ENCODE measurements at places on chromosomes 13 and 19.

DNA sequence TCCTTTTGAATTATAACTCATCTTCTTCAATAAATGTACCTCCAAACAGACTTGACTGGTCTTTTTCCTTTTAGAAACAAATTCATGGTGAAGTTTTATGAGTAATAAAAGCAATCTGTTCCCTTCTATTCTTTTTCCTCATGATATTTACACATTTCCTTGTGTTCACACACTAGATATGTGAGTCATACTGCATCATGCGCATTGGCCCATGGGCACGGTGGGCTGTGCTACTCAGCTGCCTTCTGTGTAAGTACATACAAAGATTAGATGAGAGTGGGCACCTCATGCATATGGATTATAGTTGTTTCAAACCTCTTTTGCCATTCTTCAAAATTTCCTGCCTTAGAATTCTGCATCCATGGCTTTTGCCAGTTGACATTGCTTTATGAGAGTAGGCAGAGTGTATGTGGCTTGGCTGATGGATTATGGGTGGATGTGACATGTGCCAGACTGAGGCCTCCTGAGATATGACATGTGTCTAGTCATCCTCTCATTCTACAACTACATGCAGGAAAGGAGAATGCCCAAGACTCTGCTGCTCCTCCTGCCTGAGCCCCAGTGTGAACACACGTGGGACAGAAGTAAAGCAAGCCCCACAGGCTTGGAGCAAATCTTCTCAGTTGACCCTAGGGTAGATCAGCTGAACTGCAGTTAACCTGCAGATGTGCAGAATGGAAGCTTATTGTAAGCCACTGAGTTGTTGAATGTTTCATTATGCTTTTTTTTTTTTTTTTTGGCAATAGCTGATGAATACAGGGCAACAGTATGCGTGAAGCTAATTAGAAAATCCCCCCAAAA lies 109.9 kb downstream of the RBM26 start:
- no peaks in the 10 kb centered on the region for H3K36me3 ChIP-seq
- no peak overlapping the region for H3K27ac ChIP-seq
- H3K4me1 ChIP-seq, result peaks cover 25% of the 10 kb centered on the region
- no peak for DNase-seq

DNA sequence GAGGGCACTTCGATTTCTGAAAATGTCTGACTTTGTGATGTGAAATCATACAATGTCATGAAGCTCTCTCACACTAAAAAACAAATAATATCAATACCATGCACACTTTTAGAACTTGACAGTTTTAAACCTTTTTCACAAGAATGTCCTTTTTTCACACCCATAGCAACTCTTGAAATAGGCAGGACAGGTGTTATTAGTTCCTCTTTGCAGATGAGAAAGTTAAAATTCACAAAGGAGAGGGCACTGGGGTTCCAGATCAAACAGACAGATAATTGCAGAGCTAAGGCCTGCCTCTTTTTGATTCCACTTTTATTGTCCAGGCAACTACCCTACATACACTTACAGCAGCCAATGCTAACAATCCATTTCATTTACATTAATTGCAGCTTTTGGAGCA lies 142.8 kb downstream of the KLF12 start:
- H3K4me3 ChIP-seq, result peak overlapping the region; percentile 47
- DNase-seq, result peak; percentile 82
- no peaks in the 10 kb centered on the region for H3K27me3 ChIP-seq
- H3K4me1 ChIP-seq, result peaks cover 91% of the 10 kb centered on the region

DNA sequence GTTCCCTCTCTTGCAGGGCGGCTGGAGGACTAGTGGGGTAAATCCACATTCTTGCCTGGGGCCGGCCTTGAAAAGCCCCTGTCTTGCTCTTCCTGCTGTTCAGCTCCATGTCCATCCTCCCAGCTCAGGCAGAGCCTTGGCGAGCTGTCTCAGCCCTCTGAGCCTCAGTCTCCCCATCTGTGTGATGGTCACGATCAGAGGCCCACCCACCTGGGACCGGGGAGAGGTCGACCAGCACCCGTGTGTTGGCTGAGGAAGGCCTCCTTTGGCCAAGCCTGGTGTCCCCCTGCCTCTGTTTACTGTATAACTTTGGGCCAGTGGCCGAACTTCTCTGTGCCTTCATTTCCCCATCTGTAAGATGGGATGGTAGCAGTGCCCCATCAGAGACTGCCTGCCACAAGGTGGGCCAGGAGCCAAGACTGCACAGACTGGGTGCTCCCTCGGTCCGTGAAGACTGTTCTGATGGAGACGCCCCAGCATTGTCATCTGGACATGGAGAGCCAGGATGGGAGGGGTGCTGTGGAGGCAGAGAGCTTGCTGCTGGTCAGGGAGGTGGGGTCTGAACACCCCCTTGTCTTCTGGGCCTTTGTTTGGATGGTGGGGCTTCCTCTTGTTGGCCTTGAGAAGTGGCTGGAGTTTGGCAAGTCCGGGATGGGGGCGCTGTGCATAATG lies 18.5 kb downstream of the KLHL26 start:
- DNase-seq, result no peak
- no peaks in the 10 kb centered on the region for H3K36me3 ChIP-seq
- no peaks in the 10 kb centered on the region for H3K27me3 ChIP-seq
- H3K27ac ChIP-seq, result no peak overlapping the region
- no peak overlapping the region for H3K4me3 ChIP-seq
- peaks cover 32% of the 10 kb centered on the region for H3K4me1 ChIP-seq

DNA sequence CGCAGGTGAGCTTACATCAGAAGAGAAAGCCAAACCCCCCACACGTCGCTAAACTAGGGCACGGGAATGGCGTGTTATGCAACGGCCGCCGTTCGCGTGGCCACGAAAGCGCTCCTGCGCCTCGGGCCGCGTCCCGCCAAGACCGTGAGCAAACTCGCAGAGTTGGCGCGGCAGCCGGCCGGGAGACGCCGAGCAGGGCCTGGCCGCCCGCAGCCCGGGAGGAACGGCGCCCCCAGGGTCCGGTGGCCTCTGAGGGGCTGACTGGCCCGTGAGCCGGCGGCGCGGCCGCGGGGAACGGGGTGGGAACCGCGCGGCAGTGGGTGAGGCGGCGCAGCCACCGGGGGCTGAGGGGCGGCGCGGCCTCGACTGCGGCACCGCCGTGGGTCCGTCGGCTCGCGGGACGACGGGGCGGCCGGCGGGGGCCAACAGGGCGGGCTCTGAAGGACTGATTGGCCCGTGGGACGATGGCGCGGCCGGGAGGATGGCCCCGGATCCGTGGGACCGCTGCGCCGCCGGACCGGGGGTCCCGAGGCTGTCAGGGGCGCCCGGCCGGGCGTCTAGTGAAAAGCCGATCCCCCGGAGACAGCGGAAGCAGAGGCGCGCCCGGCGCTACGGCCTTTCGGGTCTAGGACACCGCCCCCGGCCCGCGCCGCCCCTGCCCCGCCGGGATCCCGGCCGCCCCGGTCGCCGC lies 903 bp downstream of the LATS2 start:
- no peaks in the 10 kb centered on the region for H3K36me3 ChIP-seq
- H3K4me1 ChIP-seq, result no peaks in the 10 kb centered on the region
- no peak overlapping the region for H3K27ac ChIP-seq
- no peaks in the 10 kb centered on the region for H3K27me3 ChIP-seq

GRCh38 chr13:32669030-32669646 lies 82.9 kb downstream of the PDS5B start:
- H3K36me3 ChIP-seq, result peaks cover 9% of the 10 kb centered on the region
- peak; percentile 87 for DNase-seq
- H3K27ac ChIP-seq, result no peak overlapping the region
- no peak overlapping the region for H3K4me3 ChIP-seq

DNA sequence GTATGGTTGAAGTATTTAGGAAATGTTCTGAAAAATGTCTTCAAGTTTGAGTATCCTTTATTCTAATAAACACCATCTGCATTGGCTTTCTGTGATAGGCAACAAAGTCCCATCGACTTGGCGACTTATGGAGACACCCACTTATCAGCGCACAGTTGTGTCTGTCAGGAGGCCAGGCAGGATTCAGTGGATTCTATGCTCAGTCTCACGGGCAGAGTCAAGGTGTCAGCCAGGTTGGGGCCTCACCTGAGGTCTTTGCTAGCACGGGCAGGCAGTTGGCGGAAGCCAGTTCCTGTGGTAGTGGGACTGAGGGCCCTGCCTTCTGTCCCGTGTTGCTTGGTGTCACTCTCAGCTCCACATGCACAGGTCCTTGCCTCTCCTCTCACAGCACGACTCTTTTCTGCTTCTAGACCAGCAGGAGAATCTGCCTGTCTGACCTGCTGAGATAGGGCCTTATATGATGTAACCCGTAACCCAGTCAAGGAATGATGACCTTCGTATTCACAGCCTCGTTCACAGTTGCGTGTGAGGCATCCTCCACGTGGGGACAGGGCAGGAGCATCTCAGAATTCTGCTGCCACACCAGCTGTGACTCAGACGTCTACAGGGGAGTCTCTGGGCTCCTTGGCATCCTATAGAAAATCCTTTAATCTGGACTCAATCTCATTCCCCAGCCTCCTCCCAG lies 10.0 kb downstream of the CUL4A start:
- peaks cover 20% of the 10 kb centered on the region for H3K4me1 ChIP-seq
- H3K4me3 ChIP-seq, result no peak overlapping the region
- DNase-seq, result no peak
- H3K27ac ChIP-seq, result no peak overlapping the region
- peaks cover 23% of the 10 kb centered on the region for H3K36me3 ChIP-seq
- H3K27me3 ChIP-seq, result no peaks in the 10 kb centered on the region

DNA sequence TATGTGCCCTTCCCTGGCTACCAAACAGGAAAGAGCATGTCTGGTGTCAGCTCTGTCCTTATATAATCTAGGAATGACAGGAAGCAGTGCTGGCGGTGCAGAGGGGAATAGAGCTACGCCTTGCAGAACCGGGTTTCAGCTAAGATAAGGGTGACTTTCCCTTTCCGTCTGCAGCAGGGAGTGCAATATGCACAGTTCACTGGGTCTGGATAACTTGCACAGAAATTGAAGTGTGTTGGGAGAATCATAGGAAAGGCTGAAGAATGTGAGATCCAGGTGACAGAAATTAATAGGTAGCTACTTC lies 90.0 kb upstream of the TSHZ3 start:
- no peaks in the 10 kb centered on the region for H3K27me3 ChIP-seq
- H3K4me3 ChIP-seq, result no peak overlapping the region
- H3K36me3 ChIP-seq, result no peaks in the 10 kb centered on the region
- no peaks in the 10 kb centered on the region for H3K4me1 ChIP-seq
- no peak overlapping the region for H3K27ac ChIP-seq

- no peaks in the 10 kb centered on the region for H3K27me3 ChIP-seq
- H3K36me3 ChIP-seq, result peaks cover 13% of the 10 kb centered on the region
- DNase-seq, result no peak
- H3K4me1 ChIP-seq, result no peaks in the 10 kb centered on the region
These were observed 15.1 kb downstream of the PRAM1 start for GRCh38 chr19:8487137-8487851.

GRCh38 chr19:10027158-10027997 lies 14.1 kb downstream of the RDH8 start:
- no peak overlapping the region for H3K4me3 ChIP-seq
- H3K27me3 ChIP-seq, result 0 out of 2 replicates have a peak, but pooled peaks cover 3% of the 10 kb centered on the region
- H3K27ac ChIP-seq, result no peak overlapping the region
- no peaks in the 10 kb centered on the region for H3K36me3 ChIP-seq
- DNase-seq, result peak; percentile 93

DNA sequence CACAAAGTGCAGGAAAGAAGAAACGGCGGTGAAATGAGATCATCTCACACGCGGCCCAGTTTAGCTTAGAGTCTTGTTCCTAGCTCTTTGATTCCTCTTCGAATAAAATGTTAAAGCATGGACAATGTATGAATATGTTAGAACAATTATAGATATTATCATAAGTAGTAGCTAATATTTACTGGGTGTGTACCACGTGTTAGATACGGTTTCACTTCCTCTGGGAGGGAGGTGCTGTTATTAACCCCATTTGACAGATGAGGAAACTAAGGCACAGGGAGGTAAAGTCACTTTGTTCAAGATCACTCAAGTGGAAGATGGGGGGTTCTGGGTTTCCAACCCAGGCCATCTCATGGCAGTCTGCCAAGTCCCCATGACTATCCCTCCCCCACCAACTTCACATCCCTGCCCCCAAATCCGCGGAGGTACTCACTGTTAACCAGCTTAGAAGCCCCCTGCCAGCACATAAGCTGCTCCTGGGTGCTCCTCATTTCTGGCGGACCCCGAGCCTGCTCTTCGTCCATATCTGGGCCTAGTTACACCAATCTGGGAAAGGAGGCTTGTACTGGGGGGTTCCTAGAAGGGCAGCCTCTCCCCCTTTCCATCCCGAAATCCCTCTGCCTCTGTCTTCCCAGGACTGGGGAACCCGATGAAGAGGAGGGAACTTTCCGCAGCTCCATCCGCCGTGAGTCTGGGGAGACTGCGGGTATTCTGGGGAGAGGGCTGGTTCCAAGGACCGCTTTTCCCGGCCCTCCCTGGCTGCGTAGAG lies 1.0 kb upstream of the FXYD7 start:
- H3K4me1 ChIP-seq, result peaks cover 18% of the 10 kb centered on the region
- no peak overlapping the region for H3K27ac ChIP-seq
- DNase-seq, result peak; percentile 60
- H3K27me3 ChIP-seq, result no peaks in the 10 kb centered on the region

DNA sequence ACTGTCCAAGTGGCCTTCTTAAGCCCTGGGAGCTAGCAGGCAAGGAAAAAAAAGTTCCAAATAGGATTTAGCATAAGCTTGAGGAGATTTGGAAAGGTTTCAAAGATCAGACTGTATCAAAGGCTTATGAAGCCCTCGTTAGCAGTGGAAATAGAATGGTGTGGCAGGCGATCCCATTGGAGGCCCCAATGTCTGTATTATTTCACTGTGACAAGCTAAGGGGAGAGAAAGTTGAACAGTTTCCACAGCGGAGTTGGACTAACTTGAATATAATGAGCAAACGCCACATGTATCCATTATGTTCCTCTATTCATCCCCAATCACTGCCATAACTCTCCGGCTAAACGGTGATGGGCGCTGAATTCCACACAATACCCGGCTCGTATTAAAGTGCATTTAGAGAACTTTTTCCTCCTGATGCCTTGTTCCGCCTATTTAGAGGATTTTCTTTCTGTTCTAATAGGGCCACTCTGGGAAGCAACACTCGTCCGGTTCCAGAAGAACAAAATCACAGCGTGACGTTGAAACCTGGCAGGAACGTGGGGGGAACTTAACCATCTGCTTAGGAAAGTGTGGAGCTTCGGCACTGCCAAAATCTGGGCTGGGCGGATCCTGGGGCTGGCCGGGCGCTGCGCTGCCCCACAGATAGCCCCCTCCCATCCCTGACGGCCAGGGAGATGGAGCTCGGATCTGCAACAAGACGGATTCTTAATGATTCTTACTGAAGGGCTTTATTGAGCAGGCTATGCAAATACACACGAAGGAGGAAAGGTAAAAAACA lies 1.0 kb upstream of the PCDH8 start:
- no peaks in the 10 kb centered on the region for H3K36me3 ChIP-seq
- H3K27ac ChIP-seq, result no peak overlapping the region
- no peaks in the 10 kb centered on the region for H3K4me1 ChIP-seq
- H3K4me3 ChIP-seq, result no peak overlapping the region

Measured in Karpas-422 (cell line).